Stimulated activated CD4-positive, alpha-beta T cell treated with anti-CD3 and anti-CD28 coated beads, Interleukin-4, amount 100 ng/mL, for 4 hours (primary cell): ENCODE measurements at places on chromosomes 3 and 15.

DNA sequence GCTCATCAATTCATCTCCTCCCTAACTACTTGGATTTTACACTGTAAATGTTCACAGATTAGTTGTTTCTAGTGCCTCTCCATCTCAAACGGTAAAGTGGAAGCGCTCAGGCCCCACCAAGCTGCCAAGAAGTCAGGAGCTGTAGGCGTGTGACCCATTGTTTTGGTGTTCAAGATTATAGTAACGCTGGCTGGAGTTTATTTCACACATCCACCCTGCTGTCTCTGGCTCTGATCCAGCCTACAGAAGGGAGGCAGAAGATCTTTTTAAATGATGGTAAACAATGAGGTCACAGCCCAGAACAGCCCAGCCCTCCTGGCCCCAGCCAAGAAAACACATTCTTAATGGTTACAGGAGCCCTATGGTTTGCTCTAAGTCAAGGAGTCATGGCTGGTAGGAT is 25.7 kb upstream of the GALNT15 start:
- DNase-seq = no peak

GRCh38 chr3:126952983-126953660 is 29.8 kb upstream of the PLXNA1 start:
- no peak for DNase-seq

DNA sequence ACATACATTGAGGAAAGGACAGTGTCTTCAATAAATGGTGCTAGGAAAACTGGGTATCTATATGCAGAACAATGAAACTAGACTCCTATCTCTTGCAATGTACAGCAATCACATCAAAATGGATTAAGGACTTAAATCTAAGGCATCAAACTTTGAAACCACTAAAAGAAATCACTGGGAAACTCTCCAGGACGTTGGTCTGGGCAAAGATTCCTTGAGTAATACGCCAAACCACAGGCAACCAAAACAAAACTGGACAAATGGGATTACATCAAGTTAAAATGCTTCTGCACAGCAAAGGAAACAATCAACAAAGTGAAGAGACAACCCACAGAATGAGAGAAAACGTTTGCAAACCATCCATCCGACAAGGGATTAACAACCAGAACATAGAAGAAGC is 14.5 kb downstream of the LAMP3 start:
- no peak for DNase-seq

GRCh38 chr3:172065967-172066762 is 26.8 kb downstream of the FNDC3B start:
- DNase-seq = no peak

DNA sequence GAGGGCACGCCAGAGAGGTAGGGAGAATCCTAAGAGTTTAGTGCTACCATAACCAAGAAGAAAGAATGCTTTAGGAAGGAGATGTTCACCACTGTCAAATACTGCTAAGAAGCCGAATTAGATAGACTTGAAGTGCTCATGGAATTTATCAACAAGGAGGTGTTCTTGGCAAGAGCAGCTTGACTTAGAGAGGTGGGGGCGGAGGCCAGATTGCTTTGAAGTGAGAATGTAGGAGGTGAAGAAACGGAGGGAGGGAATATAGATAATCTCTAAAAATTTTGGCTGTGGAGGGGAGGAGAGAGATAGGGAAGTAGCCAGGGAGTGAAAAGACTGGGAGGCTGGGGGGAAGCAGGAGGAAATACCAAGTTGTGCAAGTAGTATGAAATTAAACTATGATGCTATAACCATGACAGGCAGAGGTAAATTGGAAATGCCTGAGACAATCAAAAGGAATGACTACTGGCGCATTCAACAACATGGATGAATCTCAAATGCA is 35.5 kb downstream of the GADL1 start:
- DNase-seq = no peak
